ENCODE measurements at places on chromosomes 6 and 20.

DNA sequence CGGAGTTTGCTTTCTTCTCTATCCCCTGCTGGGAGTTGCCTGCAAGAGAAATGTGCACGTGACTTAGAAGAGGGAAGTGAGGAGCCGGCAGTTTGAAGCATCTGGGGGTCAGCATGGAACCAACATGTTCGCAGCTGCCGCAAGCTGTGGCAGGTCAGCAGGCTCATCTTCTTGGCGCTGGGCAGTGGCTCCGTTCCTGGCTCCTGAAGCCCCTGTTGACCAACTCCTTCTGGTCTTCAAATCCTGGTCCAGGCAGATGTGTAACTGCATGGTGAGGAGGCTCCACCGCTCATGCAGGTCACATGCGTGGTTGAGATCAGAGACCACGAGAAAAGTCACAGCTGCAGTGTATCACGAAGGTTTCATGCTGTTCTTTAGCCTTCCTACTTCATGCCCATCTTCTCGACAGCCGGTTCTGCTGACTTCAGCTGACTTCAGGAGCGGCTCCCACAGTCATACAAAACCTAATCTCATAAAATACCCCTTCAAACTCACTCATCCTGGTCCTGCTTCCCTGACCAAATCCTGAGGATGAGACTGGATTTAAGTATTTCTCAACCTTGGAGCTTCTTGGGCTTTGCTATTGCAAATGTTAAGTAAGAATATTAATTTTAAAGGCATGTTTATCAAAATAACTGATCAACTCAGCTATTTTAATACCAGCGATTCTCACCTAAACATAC is 44.9 kb upstream of the BCAS1 start:
- no peak for DNase-seq

GRCh38 chr6:75024828-75025227 is 181.0 kb downstream of the COL12A1 start:
- DNase-seq, result no peak

DNA sequence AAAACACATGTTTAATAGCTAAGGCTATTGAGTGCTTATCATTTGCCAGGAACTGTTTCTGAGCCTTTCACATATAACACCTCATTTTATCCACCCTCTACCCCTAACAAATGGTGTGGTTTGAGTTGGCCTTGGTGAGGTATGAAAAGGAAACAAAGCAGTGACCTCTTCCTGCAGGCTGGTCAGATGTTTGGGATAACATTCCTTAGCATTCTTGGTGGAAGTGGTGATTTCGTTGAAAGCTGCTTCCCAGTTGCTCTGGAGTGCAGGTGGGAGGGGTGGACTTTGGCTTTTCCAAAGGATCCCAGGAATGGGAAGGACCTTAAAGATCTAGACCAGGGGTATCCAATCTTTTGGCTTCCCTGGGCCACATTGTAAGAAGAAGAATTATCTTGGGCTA is 41.3 kb downstream of the CARMIL1 start:
- no peak for DNase-seq

DNA sequence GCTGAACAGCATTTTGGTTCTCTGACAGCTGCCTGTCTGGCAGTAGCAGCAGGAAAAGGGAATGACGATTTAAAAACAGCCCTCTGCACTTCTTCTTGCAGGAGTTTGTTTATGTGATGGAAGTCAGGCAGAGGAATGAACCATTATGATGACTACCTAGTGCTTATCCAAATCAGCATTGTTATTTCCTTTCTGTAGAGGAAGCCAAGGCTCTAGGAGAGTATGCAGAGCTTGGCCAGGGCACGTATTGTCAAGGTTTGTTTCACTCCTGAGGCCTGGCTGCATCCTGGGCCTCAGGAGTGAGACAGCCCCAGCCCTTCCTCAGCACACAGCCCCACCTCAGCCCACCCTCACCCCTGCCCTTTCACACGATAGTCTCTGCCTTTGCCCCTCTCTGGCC is 68.5 kb downstream of the FAM229B start:
- no peak for DNase-seq

DNA sequence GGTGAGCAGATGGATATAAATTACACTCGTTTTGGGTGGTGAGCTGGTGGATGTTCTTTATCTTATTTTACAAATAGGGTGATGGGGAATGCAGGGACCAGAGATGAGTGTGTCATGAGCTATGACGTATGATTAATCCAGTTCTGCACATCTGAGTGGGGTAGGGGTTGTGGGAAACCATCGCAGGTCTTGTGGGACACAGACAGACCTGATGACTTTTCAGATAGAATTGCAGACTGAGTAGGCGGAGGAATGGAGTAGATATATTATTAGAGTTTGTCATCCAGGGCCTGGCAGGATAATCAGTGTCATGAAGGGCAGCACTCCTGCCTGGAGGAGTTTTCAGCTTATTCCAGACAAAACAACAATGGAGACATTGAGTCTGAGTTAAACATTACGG is 12.9 kb upstream of the DSP start:
- no peak for DNase-seq

- no peak for DNase-seq
Observed at GRCh38 chr6:157089258-157089657, 234.1 kb downstream of the TMEM242 start.

GRCh38 chr6:80460257-80460865 is 353.9 kb downstream of the BCKDHB start:
- no peak for DNase-seq
